ENCODE measurements at places on chromosomes 4 and X. TPM values are rescaled to one million over a fixed set of nuclear protein-coding genes. Genes with fewer than 3 reads are reported as not detected.

The MAGEB17 gene
- total RNA-seq: not detected

The GPC4 gene
- total RNA-seq: not detected

The TMPRSS11D gene
- total RNA-seq: not detected

The DCAF4L1 gene
- total RNA-seq: 0.11 TPM

The GLRA2 gene
- total RNA-seq: not detected

The PHKA1 gene
- 29.2 TPM for total RNA-seq
